DMS153 (cell line): ENCODE measurements at places on chromosomes 7 and 10.

DNA sequence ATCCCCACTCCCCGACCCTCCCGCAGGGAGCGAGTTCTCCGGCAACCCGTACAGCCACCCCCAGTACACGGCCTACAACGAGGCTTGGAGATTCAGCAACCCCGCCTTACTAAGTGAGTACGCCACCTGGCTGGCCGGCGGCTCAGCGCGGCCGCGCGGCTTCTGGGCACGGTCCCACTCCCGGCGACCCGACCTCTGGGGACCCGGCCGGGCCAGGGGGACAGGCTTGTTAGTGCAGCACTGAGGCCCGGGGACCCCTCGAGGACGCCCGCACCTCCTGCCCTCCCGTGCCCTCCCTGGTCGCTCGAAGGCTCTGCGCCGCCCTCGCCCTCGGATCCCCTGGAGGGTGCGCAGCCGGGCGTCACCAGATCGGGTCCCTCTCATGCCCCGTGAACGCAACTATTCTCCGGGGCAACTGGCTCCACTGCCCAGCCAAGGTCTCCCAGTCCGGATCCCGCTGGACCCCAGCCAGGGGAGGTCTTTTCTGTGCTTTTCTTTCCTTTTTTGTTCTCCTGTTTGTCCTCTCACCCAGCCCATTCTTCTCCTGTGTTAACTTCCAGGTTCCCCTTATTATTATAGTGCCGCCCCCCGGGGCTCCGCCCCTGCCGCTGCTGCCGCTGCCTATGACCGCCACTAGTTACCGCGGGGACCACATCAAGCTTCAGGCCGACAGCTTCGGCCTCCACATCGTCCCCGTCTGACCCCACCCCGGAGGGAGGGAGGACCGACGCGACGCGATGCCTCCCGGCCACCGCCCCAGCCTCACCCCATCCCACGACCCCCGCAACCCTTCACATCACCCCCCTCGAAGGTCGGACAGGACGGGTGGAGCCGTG is 81.8 kb downstream of the PAX2 start:
- no peak for DNase-seq

DNA sequence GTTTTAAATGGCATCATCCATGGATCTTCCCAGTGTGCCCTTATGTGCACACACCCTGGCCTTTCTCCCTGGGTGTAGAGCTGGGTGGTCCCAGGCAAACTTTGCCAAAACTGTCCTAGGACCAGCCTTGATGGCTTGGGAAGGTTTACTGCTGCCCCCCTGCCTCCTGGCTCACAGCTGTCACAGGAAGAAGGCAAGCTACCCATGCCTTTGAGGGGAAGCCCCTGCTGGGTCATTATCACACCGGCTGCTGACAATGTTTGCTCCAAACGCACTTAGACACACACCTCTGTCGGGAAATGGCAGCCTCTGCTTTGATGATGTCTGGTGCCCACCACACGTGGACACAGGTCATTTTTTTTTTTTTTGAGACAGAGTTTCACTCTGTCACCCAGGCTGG is 25.2 kb upstream of the FIGNL1 start:
- DNase-seq = no peak

DNA sequence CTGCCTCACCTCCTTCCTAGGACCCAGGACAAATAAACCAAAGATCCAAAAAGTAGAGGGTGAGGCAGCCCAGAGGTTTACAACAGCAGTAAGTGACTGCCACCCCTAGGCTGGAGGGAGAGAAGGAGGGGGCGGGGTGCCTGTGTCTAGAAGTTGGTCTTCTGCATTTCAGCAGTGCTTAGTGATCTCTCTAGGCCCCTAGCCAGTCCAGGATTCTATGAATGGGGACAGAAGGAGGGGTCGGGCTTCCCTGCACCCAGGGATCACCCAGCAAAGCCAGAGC is 62.8 kb upstream of the KDM7A start:
- DNase-seq = no peak

- DNase-seq = no peak
These were observed 58.9 kb downstream of the PIP4K2A start for GRCh38 chr10:22655312-22655981.

- DNase-seq = no peak
These were observed 28.8 kb upstream of the GPR26 start for GRCh38 chr10:123637326-123637880.

- DNase-seq = no peak
These were observed 2.3 kb downstream of the DNTT start for GRCh38 chr10:96306516-96306915.

DNA sequence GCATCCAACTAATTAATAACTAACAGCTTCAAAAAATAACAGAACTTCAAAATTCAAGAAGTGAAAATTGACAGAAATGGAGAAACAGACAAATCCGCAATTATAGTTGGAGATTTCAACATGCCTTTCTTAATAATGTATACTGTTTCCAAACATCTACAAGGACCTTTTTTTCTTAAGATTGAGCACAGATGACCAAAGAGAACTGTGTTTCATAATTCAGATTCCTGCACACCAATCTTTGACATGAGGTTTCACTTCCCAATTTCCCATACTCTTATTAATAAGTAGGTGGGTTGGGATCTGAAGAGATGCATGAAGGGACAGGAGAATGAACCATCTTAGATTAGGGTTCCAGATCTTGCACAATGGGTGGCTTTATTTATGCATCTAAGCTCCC is 24.9 kb upstream of the GIMAP7 start:
- no peak for DNase-seq
